ENCODE measurements at places on chromosomes 6 and 20. TPM values are rescaled to one million over a fixed set of nuclear protein-coding genes. Genes with fewer than 3 reads are reported as not detected.

The MMP24 gene
- total RNA-seq = 0.88 TPM

The KHDC1L gene
- 0.72 TPM for total RNA-seq

The ZC3H12D gene
- total RNA-seq = under 0.01 TPM

The SGK2 gene
- total RNA-seq = under 0.01 TPM

The C6orf118 gene
- total RNA-seq = not detected

The UQCC2 gene
- total RNA-seq = 15.2 TPM

The C6orf163 gene
- 2.7 TPM for total RNA-seq

The LY6G6C gene
- not detected for total RNA-seq

The VEGFA gene
- 193 TPM for total RNA-seq
